ENCODE measurements at places on chromosomes 5 and 9.

DNA sequence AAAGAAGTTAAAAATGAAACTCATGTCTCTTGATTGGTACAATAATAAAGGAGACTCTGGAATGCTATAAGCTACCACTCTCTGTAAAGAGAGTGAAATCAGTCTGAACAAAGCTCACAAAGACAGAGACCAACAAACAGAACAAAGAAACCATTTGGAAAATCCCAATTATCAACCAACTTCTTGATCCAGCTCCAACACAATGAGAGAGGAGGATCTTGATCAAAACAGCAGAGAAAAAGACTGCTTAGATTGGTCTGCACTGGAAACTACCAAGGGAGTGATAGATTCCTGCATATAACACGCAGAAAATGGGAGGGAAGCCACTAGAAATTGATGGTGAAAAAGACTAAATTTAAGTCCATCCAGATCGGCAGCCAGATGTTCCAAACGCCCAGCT, 23.1 kb upstream of the RNF38 start:
- no peak for DNase-seq

DNA sequence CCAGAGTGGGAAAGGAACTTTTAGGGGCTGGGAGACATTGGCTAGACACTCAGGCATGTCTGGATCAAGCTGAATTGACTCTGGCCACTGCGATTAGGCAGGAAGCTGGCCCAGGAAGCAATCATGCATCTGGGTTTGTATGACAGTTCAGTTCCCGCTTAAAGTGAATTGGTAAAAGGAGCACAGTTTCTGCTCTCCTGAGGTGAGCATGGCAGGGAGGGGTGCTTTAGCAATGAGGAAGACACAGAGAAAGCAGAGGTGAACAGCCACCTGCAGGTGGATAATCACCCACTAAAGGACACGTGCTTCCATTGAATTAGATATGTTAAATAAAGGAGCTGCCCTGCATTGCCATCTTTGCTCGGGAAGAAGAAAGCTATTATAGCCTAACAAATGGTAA, 248.1 kb upstream of the MAP3K1 start:
- DNase-seq = no peak

- DNase-seq = no peak
Measured at GRCh38 chr5:104247260-104247659, 684.7 kb upstream of the NUDT12 start.

DNA sequence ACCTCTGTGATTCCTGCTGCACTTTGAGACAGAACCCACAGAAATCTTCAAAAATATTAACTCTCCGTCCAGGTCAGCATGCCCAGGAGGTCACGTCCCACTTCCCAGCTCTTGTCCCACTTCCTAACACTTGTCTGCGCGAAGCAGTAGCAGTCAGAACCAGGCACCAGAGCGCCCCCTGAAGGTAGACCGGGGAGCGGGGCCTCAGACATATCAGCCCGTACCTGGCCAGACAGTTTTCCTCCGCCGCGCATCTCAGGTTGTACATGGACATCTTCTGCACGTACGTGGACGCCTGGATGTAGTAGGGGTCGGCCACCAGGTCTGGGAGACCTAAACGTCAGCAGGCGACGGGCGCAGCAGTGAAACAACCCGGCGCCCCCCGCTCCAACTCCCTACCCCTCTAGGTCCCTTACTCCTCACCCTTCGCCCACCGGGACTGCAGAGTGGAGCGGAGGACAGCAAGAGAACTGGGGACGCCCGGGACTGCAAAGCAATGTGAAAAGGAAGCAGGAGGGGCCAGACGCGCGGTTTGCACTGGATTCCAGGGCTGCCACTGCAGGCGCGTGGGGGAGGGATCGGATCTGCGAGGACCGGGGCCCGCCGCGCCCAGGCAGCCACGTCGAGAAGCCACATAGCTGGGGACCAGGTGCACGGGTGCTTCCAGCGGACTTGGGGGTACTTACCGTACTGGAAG, 1.2 kb downstream of the LOX start:
- DNase-seq = no peak

DNA sequence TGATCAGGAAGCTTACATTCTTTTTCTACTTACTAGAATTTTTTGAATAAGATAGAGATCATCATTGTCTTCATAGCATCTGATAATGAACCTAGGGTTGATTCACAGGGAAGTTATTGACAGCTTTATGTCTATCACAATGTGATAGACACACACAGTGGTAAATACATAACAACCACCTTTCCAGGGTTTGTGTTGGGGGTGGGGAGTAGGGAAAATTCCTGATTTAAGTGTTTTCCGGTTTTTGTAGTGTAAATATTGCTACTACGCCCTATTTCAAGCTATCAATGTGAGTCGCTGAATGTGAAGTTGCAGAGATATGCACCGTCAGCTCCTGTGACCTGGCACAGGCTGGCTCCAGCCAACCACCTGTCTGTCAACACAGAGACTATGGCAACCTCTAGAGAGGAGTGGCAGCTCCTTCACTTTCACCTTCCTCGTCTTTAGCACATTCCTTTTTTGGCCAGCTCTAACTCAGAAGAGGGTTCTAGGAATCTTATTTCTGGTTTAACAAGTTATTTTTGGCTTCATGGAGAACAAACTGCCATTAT, 224.9 kb downstream of the MAT2B start:
- DNase-seq = no peak

DNA sequence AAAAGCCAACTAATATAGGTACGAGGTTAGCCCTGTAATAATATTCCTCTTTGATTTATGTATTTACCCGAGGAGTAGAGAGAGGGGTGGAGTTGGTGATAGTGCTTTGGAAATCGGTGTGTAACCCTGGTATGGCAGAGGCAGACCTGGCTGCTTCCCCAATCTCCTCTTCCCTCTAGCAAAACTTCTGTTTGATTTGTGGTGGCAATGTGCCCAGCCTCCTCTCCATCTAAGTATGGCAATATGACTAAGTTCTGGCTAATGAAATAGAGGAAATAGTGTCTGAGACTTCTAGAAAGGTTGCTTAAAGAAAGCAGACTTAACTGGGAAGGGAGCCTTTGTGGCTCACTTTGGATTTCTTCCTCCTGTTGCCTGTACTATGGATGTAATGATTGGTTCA, 491.1 kb downstream of the ENC1 start:
- DNase-seq = no peak

- DNase-seq = no peak
Measured at GRCh38 chr5:163407034-163407655, 30.2 kb upstream of the CCNG1 start.

DNA sequence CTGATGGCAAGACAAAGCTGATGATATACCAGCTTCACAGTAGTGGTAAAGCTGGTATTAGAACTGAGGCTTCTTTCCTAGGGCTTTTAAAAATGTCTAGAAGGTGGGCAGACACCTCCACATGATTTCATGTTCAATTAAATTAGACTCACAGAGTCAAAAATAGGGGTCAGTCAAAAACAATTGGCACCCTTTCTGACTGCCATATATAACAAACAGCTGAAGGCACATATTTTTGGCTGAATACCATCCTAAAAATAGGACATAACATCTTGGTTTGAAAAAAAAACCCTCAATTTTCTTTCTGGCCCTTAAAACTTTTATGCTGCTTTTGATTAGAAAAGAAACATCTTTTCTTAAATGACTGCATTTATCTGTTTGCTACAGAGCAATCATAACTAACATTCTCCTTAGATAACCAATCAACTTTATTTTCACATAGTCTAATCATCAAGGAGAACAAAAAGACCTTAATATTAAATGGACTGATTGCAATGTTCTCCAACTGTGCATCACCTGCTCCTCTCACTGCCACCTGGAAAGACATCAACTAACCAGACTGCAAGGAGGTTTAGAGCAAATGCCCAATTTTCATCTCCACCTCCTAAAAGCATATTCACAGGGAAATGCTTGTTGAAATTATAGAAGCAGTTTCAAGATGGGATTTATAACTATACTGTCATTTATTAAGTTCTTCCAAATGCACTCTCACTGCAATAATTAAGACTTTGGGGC, 3.2 kb downstream of the SGTB start:
- no peak for DNase-seq

DNA sequence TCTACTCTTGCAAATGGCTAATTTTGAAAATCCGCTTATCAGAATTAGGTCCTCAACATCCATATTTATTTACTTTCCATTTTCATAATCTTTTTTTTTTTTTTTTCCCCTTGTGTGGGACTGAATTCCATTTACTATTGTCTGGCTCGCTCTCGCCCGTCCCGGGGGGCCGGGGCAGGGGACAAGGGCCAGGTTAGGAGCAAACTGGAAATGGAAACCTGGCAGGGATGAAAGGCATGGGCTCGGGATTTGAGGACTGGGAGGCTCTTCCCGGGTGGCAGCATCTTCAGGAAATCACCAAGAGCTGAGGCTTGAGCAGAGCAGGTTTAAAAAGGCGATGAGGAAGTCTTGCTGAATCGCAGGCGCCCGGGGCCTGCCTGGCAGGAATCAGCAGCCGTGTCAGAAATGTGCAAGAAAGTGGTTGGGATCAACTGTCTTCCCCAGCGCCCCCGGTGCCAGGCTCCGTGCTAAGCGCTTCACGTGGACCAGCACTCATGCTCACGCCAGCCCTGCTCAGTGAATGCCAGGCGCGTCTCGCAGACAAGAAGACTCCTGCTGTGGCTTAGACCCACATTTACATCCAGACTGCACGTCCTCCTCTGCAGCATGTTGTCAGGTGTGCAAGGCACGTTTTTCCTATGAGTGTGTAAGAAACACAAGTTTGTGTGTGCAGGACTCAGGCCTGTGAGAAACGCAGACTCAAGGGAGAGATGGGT, 66.3 kb upstream of the UNC5A start:
- DNase-seq = no peak

GRCh38 chr5:3026099-3026498, 274.6 kb upstream of the IRX2 start:
- no peak for DNase-seq

- DNase-seq = no peak
Measured at GRCh38 chr5:107372723-107373450, 297.9 kb downstream of the EFNA5 start.

DNA sequence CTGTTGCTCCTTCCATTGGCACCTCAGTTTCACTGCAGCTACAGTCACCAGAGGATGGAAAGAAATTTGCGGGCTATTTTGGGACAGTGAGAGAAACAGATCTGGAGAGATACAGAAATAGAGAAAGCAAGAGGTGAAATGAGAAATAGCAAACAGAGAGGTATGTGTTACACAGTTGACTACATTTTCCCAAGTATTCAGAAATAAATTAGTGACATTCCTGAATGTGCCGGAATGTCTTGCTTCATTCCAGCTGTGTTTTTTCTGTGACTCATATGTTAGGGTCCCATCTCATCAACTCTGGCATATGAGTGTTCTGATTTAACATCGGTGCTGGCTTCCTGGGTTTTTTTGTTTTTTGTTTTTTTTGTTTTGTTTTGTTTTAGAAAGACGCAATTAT, 63.8 kb upstream of the ZNF462 start:
- DNase-seq = no peak

- no peak for DNase-seq
Measured at GRCh38 chr9:122468735-122469134, 9.0 kb downstream of the OR1J1 start.

DNA sequence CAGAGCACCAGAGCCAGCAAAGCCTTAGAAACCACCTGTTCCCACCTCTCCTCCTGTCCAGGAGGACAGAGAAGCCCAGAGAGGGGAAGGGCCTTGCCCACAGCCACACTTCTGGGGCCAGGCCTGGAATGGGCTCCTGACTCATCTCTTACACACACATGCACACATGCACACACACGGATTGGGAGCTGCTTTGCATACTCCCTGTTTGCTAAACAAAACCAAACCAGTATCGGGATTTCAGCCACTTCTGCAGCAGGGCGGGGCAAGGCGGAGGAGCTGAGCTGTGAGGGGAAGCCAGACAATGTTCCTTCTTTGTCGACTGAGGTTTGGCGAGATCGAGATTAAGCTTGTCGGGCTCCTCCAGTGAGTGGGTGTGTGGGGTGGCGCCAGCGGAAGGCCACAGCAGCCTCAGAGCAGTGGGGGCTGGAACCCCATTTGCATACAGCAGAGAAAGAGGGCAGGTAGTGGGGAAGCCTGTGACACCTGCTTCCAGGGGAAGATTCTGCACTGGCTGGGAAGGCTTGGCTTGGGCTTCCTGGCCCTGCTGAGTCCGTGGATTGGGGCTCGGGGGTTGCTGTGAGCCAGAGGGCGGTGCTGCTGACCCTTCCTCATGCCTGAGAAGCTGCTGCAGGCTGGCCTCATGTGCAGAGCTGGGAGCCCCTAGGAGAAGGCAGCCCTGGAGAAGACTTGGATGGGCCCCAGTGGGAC, 16.1 kb downstream of the GFI1B start:
- DNase-seq = no peak

DNA sequence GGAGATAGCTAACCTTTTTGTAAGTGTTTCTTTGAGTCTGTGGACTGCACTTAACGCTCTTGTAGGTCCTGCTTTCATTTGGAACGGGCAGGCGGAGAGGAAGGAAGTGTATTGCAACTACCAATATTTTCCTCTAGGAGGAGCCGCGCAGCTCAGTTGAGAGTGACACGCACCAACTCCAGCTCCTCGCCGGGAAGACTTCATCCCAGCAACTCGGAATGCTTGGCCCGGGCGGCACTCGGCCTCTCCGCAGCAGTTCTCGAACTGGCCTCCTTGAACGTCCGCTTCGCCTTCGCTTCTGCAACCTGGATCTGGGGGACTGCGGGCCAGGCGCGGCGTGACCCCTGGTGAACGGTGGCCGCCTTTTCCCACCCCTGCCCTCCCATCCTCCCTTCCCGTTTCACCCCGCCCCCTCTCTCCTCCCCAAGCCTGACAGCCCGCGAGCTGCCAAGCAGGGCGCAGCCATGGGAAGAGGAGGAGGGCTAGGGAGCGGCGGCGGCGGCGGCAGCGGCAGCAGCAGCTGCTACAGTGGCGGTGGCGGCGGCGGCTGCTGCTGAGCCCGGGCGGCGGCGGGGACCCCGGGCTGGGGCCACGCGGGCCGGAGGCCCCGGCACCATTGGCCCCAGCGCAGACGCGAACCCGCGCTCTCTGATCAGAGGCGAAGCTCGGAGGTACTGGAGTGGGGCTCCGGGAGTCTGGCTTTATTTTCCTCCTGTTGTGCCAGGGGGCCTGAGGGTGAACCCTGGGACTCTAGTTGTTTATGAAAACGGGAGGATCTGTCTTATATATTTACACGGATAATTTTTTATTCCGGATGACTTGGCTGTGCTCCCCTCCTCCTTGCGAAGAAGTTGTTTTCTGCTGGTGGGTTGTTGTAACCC, at the start of gene GHR:
Gene GHR, plus strand, starts transcription at position 155 of the 881 bp plus-strand sequence. CDS start 142,436 bp downstream, outside the sequence.
- no peak for DNase-seq
